CD4-positive, alpha-beta T cell treated with Interleukin-4 for 1 hour (primary cell): ENCODE measurements at places on chromosomes 16 and 17.

DNA sequence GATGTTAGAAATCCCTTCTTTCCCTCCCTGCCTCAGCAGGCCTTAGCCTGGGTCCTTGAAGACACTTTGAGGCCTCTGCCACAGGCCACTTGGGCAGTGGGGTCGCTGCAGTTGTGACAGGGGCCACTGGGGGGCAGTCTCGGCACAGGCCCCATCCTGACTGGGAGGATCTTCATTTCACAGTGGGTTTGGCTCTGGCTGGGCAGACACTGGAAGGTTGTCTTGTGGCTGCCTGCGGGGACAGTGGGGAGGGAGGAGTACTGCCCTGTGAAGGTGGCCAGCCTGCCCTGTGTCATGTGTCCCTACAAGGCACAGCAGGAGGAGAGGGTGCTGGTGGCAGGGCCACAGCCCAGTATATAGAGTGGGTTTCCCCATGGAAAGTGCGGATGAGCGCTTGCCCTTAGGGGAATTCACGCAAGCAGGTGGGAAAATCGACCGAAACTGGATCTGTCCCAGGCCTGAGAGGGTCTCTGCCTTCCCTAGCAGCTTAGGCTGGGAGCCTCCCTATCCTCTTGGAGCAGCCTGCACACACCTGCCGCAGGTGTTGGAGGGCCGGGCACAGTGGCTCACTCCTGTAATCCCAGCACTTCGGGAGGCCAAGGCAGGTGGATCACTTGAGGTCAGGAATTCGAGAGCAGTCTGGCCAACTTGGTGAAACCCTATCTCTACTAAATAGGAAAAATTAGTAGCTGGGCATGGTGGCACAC lies 28.8 kb downstream of the GINS2 start:
- peak; percentile 60 for DNase-seq

GRCh38 chr16:70764632-70765031 lies 36.3 kb downstream of the VAC14 start:
- no peak for DNase-seq

GRCh38 chr16:69412287-69412686 lies 12.1 kb upstream of the CYB5B start:
- no peak for DNase-seq

DNA sequence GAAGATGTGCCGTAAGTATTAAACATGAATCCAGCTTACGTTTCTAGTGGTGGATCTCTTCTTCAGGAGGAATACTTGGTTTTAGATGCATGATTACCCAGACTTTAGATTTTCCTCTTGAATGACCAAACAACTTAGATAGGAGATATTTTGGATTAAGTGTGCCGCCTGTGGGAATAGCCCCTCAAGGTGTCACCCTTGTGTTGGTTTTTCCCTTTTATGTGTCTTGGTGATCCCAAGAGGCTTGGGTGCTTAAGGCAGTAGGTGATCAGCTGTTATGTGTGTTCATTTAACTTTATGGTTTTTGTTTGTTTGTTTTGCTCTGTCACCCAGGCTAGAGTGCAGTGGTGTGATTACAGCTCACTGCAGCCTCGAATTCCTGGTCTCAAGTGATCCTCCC lies 115.1 kb downstream of the PPM1E start:
- no peak for DNase-seq

DNA sequence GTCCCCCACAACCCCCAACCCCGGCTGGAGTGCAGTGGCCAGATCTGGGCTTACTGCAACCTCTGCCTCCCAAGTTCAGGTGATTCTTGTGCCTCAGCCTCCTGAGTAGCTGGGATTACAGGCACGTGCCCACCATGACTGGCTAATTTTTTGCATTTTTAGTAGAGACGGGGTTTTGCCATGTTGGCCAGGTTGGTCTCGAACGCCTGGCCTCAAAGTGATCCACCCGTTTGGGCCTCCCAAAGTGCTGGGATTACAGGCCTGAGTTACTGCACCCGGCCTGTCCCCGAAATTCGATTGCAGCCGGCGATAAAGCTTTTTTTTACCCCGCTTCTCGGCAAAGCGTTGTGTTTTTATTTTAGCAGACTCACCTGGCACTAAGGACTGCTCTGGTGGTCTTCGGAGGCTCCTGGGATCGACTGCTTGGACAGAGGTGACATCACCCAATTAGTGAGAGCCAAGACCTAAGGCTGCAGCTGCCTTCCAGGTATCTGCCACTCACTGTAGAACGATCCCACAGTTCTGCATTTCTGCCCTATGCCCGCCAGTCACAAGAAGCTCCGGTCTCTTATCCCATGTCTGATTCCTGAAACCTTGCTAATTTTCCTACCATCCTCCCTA lies 82.2 kb upstream of the ARL4D start:
- peak; percentile 17 for DNase-seq

GRCh38 chr17:58384897-58385296 lies 32.4 kb downstream of the RNF43 start:
- no peak for DNase-seq

- no peak for DNase-seq
These were observed 11.8 kb upstream of the RAB11FIP4 start for GRCh38 chr17:31379597-31380205.

- no peak for DNase-seq
These were observed 3.2 kb upstream of the MYLK3 start for GRCh38 chr16:46751381-46751780.

GRCh38 chr17:60704170-60704569 lies 26.5 kb downstream of the BCAS3 start:
- no peak for DNase-seq

DNA sequence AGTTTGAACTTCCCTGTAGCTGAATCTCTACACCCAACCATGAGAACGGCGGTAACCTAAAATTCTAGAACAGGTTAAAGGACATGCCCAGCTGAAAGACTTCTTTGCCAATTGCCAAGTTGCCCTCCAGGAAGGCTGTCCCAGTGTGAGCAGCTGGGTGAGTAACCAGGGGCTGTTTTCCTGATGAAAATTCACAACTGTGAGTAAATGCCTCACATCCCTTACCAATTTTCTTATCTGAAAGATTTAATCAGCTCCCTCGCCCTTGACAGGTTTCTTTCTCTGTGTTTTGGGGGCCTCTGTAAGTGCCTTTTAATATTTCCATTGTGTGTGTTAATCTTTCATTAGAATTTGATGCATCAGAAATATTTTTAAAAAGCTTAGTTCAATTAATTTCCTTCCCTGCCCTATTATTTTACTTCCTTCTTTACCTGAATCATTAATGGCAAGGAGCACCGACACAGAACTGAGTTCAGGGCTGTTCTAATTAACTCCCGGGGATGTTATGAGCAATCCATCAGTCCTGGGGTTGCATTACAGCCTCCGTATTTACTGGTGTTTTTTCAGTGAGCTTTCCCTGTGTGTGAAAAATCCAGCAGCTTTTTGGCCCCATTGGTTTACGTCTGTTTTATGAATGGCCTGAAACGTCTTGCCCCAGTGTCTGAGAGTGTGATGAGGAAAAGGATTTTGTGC lies 152.9 kb downstream of the CLEC16A start:
- DNase-seq, result no peak

- peak; percentile 92 for DNase-seq
These were observed 10.3 kb downstream of the ZNF771 start for GRCh38 chr16:30417529-30418349.

DNA sequence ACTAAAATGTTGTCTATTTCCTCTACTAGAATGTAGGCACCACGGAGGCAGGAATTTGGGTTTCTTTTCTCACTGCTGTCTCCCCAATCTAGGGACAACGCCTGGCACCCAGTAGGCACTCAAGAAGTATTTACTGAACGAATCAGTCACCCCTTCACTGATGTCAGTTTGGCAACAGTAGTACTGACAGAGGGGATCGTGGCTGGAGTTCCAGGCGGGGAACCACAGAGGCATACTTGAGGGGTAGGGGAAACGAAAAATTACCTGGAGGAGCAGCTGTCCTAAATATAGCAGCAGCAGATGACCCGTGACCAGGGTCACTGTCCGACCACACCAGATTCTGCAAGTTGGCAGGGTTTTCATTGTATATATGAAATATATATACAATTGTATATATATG lies 33.3 kb downstream of the TRIM25 start:
- DNase-seq, result no peak

DNA sequence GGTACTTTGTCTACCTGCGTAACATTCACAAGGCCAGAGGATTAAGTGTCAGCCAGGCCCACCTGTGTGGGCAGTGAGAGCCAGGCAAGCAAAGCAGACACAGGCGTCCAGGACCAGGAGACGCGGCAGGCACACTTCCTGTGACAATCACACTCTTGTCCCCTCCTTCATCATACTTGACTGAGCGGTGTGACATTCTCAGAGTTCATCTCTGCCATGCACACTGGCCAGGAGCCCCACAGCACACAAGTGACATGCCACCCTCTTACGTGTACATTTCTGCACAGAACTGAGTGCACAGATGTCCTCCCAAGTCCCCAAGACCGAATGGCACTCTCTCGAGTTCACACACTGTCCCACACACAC lies 8.7 kb downstream of the PPP1R9B start:
- no peak for DNase-seq

GRCh38 chr17:83118071-83118841 lies 38.8 kb downstream of the METRNL start:
- DNase-seq, result no peak

- no peak for DNase-seq
These were observed 4.7 kb upstream of the FSCN2 start for GRCh38 chr17:81523402-81524038.

- DNase-seq, result no peak
These were observed 28.5 kb upstream of the TNRC6C start for GRCh38 chr17:77929871-77930436.

- DNase-seq, result no peak
These were observed 5.9 kb downstream of the CCL7 start for GRCh38 chr17:34275881-34276280.

- DNase-seq, result no peak
These were observed 364.9 kb upstream of the PMFBP1 start for GRCh38 chr16:72536723-72537435.

- no peak for DNase-seq
These were observed 6.9 kb downstream of the HOXB4 start for GRCh38 chr17:48571024-48571818.

GRCh38 chr17:46977348-46977747 lies 1.7 kb downstream of the RPRML start:
- DNase-seq, result no peak

GRCh38 chr17:2442166-2442565 lies 41.3 kb upstream of the MNT start:
- no peak for DNase-seq

- no peak for DNase-seq
These were observed 155.7 kb downstream of the SOCS1 start for GRCh38 chr16:11100239-11100750.

GRCh38 chr17:10792151-10792550 lies 11.7 kb downstream of the TMEM238L start:
- DNase-seq, result no peak

DNA sequence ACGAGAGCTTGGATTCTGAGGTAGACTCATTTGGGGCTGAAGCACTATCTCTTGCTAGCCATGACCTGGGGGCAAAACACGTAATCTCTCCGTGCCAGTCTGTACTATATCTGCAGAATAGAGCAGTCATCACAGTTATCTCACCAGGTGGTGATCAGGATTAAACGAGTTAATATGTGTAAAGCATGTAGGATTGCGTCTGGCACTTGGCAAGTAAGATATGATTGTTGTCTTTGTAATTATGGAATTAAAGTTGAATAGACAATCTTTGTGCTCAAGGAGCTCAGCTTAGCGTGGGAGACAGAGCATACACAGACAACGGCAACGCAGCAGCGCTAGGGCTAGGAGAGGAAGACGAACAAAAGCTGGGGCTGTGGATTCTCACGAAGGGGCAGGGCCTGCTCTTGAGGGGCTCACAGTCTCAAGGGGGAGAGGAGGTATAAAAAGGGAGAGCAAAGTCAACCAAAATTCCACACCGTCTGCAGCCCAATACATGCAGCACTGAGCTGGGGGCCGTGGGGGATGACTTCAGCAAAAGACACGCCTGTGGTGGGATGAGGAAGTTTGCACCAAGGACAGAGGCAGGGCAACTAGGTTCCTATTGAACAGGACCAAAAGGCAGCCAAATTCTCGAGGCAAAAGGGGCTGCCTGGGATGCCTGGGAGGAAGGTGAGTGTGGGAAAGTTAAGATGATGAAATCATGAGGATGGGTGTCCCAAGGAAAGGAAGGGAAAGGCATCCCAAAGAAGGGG lies 68.6 kb downstream of the SDK2 start:
- DNase-seq, result no peak

- DNase-seq, result peak; percentile 84
These were observed at the start of gene SLFN12 for GRCh38 chr17:35432176-35433074. TSS of gene SLFN12 (minus strand) at chr17:35432500. CDS start at chr17:35423028, 9,472 bp downstream.

DNA sequence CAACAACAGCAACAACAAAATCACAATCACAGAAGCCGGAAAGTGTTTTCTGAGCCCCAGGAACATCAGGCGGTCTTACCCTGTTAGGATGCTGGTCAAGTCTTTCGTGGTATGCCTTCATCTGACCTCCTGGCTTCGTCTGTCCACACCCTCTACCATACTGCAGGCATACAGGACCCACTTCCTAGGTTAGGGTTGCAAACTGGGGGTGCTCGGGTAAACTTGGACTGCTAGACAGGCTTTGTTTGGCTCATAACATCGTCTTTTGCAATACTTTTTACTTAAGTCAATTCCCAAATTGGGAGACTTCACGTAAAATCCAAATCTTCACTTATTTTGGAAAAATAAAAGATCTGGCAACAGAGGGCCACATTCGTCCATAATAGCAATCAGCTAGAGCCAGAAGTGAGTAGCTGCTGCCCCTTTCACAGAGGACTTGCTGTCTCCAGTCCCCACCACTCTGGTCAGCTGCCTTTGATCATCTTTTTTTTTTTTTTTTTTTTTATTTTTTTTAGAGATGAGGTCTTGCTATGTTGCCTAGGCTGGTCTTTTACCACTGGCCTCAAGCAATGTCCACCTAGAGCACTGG lies 30.0 kb downstream of the CHD9 start:
- DNase-seq, result no peak

DNA sequence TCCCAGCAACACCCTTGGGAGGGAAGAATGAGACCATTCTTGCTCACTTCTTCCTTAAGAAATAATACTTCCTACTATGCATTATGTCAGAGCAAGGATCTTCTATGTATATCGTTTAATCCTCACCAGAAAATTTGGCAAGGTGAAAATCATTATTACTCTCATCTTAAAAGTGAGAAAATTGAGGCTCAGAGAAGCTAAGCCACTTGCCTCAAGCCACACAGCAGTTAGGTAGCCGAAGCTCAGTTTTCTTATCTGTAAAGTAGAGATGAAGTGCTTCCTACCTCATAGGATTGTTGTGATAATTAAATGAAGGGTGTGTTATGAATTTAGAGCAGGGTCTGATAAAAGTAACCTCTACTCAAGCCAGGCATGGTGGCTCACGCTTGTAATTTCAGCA lies 368.9 kb upstream of the ASIC2 start:
- no peak for DNase-seq

GRCh38 chr17:60773552-60773951 lies 95.9 kb downstream of the BCAS3 start:
- no peak for DNase-seq
